ENCODE measurements at places on chromosomes 11 and 22. TPM values are rescaled to one million over a fixed set of nuclear protein-coding genes. Genes with fewer than 3 reads are reported as not detected.

Gene C1QTNF4
- polyA plus RNA-seq: 11.8 TPM

Gene ST14
- polyA plus RNA-seq: 34.6 TPM

Gene NADSYN1
- polyA plus RNA-seq: 59.6 TPM

Gene ZDHHC8
- 59.7 TPM for polyA plus RNA-seq

Gene SLCO2B1
- polyA plus RNA-seq: 11.1 TPM

Gene GNAZ
- 7.8 TPM for polyA plus RNA-seq

Gene SOX10
- polyA plus RNA-seq: 1.4 TPM

Gene ARHGEF17
- polyA plus RNA-seq: 107 TPM

Gene POGLUT3
- polyA plus RNA-seq: 33.7 TPM

Gene GAL3ST1
- polyA plus RNA-seq: 28.5 TPM

Gene OR51E2
- polyA plus RNA-seq: 0.84 TPM

Gene OR6T1
- polyA plus RNA-seq: not detected

Gene ACRV1
- 0.53 TPM for polyA plus RNA-seq

Gene LDLRAD3
- 23.5 TPM for polyA plus RNA-seq

Gene PYGM
- 2.2 TPM for polyA plus RNA-seq

Gene PEX26
- 34.3 TPM for polyA plus RNA-seq

Gene MIOX
- 3.3 TPM for polyA plus RNA-seq

Gene PPM1F
- polyA plus RNA-seq: 43.1 TPM

- no peak for DNase-seq
Observed at GRCh38 chr11:116661056-116661455, 111.7 kb downstream of the BUD13 start.

- peak; percentile 81 for DNase-seq
Observed at GRCh38 chr11:117583063-117583801, 213.8 kb downstream of the DSCAML1 start.

GRCh38 chr11:120030411-120030810, 107.5 kb downstream of the TRIM29 start:
- DNase-seq: no peak

- DNase-seq: peak; percentile 45
Observed at GRCh38 chr22:19678949-19679521, 35.3 kb upstream of the SEPTIN5 start.

- DNase-seq: peak; percentile 42
Observed at GRCh38 chr11:17821648-17822400, 87.2 kb downstream of the KCNC1 start.

GRCh38 chr22:48496987-48497650, 1330.6 kb downstream of the BRD1 start:
- DNase-seq: no peak

DNA sequence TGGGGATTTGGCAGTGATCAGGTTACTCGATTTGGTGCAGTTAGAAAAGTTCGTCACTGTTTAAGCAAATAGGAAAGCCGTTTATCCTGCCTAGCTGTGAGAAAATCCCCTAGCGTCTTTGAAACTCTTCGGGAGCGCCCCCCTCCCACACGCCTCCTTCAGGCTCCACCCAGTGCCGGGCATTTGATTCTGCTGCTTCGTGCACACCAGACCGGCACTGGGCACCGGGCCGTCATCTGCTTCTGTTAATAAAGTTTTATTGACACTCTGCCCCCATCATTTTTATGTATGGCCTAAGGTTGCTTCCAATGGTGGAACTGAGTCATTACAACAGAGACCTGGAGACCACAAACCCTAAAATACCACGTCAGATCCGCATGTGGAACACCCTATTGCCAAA, 50.9 kb downstream of the IGF2 start:
- DNase-seq: no peak

DNA sequence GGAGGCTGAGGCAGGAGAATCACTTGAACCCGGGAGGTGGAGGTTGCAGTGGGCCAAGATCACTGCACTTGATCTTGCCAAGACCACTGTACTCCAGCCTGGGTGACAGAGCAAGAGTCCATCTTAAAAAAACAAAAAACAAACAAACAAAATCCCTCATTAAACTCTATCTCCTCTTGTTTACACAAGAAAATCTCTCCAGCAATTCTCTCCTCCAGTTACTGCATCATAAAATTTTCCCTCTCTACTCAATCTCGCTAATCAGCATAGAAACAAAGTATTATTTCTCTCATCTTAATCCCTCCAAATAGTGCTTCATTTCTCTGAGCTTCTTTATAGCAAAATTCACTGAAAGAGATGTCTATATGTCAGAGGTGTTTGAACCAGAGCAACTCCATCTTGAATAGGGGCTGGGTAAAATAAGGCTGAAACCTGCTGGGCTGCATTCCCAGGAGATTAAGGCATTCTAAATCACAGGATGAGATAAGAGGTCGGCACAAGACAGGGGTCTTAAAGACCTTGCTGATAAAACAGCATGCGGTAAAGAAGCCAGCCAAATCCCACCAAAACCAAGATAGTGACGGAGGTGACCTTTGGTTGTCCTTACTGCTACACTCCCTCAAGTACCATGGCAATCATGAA, 19.8 kb downstream of the MTMR2 start:
- DNase-seq: no peak

DNA sequence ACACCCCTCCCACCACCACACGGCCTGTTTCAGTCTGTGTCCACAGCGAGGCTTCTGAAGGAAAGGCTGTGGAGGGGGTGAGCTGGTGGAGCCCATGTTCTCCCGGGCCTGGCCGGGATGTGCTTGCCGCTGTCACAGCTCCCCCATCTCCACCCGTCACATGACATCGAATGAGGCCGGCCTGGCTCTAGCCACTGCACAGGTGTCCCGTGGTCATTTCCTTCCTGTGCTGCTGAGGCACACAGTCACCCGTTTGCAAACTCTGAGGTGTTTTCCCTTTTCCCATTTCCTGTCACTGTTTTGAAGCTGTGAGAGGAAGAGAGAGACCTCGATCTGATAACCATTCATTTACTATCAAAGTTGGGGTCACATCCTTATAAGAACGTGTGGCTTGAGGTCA, 55.7 kb upstream of the CLDN5 start:
- no peak for DNase-seq

DNA sequence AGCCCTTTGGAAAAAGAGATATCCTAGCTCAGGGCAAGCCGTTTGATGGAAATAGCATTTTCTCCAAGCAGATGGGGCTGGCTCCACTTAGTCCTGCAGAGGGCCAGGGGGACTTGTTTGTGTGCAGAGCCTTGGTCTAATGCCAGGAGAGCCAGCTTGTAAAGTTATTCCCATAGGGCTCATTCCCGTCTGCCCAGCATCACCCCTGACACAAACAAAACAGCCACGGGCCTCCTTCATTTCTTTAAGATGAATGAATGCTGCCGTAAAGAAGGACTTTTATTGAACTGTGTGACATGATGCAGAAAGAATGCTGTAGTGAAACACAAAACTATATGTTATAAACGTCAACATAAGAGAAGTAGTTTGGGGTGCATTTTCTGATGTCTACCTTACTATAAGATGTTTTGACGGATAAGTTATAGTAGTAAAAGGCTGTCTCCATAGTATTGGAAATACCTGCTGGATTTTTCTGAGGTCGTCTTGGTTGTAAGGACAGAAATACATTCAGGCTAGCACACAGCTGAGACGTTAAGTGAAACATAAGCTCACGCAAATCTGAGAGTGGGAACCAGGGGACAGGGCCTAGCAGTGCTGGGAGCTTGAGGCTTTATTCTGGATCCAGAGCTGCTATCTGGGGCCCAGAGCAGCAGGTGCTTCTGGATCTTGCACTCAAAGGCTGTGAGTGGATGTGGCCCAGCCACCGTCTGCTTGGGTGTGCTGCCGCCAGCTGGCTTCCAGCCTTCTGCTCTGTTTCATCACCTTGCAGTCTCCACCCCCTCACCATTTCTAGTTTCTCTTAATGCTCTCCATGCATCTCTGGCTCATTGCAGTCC, 53.3 kb downstream of the NCAM1 start:
- DNase-seq: peak; percentile 42

GRCh38 chr11:119592642-119593041, 136.4 kb downstream of the NECTIN1 start:
- DNase-seq: no peak

- no peak for DNase-seq
Observed at GRCh38 chr22:47000256-47000655, 237.8 kb downstream of the TBC1D22A start.

GRCh38 chr22:25419247-25420113, 145.0 kb upstream of the GRK3 start:
- DNase-seq: no peak

- DNase-seq: no peak
Observed at GRCh38 chr11:34234086-34234740, 123.6 kb downstream of the ABTB2 start.

DNA sequence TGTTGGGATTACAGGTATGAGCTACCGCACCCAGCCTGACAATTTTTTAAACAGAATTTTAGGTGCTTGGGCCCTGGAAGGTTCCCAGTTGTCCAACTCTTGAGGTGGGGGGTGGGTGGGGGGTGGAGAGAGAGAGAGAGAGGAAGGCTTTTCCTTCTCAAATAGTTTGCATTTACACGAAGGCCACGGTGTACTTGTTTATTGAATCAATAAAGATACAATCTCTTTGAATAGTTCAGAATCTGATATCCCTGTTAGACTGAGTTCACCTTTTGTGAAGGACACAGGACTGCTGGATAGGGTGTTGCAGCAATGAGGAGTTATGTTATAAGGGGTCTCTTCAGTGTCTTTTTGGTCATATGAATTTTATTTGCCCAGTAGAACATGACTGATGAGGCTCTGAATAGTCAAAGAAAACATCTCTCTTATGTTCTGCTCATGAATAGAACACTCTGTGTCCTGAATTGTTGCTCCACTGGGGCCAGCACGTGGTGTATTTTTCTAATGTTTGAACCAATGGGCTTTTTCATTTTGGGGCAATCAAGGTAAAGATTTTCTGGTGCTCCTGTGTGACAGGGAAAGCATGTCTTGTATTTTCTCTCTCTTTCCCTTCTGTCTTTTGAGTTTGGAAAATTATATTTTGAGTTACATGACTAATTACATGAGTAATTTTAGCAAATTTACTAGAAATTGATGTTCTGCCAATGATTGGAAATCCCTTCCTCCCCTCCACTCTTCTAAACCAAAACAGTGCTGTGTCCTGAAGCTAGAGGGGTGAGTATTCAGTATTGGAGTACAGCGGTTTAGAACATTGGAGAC, 61.7 kb downstream of the PTPRJ start:
- DNase-seq: no peak

GRCh38 chr22:25027043-25027906, 74.8 kb downstream of the KIAA1671 start:
- DNase-seq: no peak

GRCh38 chr11:9615031-9615451, 41.6 kb downstream of the WEE1 start:
- no peak for DNase-seq

GRCh38 chr11:75090671-75091177, 6.0 kb downstream of the OR2AT4 start:
- DNase-seq: no peak

- no peak for DNase-seq
Observed at GRCh38 chr11:31089117-31089516, 280.4 kb downstream of the DCDC1 start.

DNA sequence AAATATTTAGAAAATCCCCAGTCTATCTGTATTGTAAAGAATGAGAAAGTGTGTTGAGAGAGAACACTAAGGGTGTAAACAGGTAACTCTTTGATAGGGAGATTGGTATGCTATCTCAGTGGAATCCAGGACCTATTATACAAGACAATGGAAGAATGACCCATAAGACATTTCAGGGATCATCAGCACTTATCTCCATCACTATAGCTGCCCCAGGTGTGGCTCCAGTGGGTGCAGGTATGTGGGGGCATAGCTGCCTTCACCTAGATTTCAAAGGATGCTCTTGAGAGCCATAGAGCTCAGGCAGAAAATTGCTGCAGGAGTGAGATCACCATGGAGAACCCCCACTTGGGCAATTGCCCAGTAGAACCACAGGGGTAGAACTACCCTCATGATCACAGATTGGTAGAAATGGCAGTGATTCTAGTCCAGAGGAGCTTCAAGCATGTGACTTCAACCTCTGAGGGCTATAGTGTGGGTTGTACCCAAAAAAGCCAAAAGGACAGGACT, 252.3 kb upstream of the TBCEL start:
- DNase-seq: no peak

DNA sequence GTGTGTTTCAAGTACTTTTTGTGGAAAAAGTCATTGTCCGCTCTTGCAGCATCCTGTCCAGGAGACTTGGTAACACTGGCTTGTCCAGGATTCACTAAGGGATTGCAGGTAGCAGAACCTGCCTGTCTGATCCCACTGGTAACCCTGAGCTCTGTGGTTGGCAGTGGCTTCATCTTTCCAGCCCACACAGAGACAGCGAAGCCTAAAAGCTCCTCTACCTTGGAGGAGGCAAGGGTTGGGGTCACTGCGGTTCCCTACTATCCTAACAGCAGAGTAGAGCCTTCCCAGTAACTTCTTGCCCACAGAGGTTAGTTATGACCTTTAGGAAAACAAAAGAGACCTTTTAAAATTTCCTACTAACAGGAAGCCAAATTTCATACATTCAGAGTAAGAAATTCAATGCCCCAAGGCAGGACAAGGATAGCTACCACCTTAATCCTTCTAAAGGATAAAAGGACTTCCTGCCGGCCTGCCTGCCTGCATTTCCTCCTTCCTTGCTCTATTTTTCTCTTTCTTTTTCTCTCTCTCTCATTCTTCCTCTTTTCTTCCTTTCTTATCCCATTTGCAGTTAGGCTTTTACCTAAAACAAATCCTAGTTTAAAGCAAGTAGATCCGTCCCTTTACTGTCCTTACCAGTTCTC, 8.4 kb upstream of the RCN1 start:
- no peak for DNase-seq

- no peak for DNase-seq
Observed at GRCh38 chr22:17880468-17880867, 106.2 kb upstream of the BID start.

- DNase-seq: no peak
Observed at GRCh38 chr11:61752117-61752924, at the start of gene MYRF. TSS of gene MYRF (plus strand) at chr11:61752636. CDS start at chr11:61752745, 109 bp downstream.

DNA sequence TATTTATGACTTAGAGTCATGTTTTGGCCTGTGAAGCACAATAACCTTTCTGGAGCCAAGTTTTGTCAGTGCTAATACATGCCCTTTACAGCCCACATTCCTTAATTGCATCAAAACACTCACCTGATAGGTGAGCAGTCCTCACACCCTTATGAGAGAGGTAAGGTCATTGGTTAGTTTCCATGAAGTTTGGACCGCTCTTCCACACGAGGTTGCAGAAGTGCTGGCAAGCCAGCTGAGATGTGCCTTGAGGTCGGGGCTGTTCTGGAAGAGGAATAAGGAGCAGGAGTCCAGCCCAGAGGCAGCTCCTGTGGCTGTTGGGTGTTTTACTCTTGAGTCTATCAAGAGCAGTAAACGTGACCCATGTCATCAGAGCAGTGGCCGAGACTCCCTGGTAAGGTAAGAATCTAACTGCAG, 76.3 kb downstream of the CYB5R2 start:
- DNase-seq: no peak

GRCh38 chr11:28490773-28491382, 382.7 kb downstream of the METTL15 start:
- DNase-seq: no peak

DNA sequence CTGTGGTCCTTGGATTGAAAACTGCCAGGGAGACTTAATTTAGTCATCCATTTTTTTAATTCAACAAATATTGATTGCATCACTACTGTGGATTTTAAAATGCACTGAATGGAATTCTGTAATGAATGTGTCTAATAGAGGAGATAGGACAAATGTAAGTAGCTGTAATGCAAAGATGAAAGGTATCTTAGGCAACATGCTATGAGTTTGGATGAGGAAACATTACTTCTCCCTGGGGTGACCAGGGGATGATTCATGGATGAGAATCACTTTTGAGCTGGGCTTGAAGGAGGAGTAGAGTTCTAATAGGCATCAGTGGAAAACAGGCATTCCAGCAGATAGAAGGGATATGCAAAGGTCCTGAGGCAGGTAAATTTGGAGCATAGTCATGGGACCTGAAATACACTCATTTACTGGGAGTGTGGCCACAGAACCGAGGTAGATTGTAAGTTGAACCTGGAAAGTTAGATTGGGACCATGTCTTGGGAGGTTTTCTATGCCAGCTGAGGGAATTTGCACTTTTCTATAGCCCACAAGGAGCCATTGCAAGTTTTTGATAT, 43.4 kb downstream of the PKNOX2 start:
- no peak for DNase-seq

Measured in renal pelvis (tissue), 12 donors.